ENCODE measurements at places on chromosomes 7 and 10.

- DNase-seq, result no peak
Measured at GRCh38 chr10:66714741-66715140, 211.1 kb upstream of the LRRTM3 start.

- no peak for DNase-seq
Measured at GRCh38 chr10:132176623-132177500, 9.9 kb upstream of the DPYSL4 start.

GRCh38 chr7:26857506-26858240 is 6.7 kb downstream of the SKAP2 start:
- DNase-seq, result peak; percentile 7

DNA sequence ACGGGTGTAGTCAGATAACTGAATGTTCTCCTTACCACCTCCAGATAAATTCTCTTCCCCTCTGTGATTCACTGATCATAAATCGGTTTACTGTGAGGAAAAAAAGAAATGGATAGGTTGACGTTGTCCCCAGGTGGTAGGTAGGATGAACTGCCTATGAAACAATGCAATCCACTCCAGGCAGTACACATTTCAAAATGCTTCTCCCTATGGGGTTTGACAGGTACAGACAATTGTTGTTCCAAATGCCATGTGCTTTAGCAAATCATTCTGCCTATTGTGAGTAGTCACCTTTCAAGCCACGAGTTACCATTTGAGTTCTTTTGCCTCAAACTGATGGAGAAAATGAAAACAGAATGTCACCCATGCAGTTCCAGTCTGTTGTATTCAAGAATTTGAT is 21.8 kb downstream of the VIM start:
- DNase-seq, result no peak

DNA sequence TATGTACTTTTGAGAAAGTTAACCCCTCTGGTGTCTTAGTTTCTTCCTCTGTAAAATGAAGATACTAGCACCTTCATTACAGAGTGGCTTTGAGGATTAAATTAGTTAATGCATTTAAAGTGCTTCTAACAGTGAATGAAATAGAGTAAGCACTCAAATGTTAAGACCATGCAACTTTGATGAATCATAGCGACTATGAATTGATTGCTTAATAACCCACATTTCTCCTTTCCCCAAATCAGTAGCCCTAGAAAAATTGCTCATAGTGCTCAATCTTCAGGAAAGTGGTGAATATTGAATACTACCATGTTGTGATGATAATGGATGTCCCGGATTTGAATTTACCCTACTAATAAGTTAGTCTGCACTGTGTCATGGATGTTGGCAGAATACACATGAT is 48.1 kb downstream of the CD36 start:
- DNase-seq, result no peak

GRCh38 chr7:137962491-137962874 is 39.4 kb downstream of the CREB3L2 start:
- no peak for DNase-seq

DNA sequence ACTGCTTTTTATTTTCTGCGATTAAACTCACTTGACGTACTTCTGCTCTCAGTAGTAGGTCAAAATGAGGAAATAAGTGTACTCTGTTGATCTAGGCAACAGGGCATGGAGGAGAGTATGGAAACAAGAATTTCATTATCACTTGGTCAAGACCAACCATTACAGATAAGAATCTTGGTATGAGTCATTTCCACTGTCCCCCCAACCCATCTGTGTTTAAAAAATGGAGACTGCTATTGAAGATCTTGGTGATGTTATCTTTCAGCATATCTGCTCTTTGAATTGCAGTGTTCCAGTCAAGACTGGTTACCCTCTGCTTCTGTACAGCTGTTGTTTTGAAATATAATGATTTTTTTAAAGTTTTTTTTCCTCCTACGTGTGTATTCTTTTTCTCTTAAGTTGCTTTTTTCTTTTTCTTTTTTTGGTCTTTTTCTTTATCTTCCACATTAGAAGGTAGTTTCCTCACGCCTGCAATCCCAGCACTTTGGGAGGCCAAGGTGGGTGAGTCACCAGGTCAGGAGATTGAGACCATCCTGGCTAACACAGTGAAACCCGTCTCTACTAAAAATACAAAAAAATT is 11.7 kb downstream of the STAM start:
- no peak for DNase-seq

DNA sequence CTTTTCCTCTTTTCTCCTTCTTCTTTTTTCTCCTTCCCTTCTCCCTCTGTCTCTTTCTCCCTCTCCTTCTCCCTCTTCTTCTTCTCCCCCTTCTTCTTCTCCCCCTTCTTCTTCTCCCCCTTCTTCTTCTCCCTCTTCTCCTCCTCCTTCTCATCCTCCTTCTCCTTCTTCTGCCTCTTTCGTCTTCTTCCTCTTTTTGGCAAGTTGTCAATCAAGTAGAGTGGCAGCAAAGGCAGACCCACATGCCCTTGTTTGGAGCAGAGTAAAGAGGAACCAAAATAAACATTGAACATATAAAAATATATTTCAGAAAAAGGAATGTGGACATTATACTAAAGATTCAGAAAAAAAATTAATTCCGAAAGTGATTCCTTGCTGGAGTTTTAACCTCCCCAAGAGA is 59.6 kb upstream of the ZNF33B start:
- no peak for DNase-seq

DNA sequence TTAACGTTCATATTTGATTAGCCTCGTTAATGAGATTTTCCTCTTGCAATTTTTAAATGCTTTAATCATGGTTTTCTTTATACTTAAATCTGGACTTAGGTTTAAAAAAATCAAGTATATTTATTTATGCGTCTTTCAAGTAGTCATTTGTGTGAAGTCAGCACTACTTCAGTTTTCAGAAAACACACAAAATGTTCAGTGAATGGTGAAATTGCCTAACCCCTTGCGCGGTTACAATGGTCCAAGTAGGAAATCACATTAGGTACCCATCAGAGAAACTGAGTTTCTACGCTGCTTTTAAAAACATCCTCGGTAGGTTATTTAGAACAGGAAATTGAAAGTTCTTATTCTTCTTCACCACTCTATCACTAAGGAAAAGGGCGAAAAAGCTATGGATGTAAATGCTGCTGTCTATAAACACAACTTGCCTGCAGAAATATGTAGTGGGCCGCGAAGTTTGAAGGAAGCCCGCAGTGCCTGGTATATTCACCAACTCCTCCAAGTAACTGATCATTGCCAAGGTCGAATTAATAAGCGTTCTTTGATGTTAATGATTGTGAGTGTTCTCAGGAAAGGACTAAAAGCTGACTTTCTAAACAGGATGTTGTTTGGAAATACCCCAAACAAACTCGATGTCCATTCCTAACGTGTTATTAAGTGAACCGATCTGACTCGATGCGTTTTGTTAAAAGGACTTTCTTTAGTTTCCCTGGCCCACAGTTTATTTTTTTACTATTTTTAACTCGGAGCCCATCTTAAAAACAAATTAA is 1.0 kb downstream of the SYPL1 start:
- no peak for DNase-seq

- DNase-seq, result no peak
Measured at GRCh38 chr10:31536302-31536701, 217.3 kb downstream of the ZEB1 start.

Data from hepatocyte (in vitro differentiated cells).